ENCODE measurements at places on chromosomes 16 and 17. TPM values are rescaled to one million over a fixed set of nuclear protein-coding genes. Genes with fewer than 3 reads are reported as not detected.

SLC43A2 gene
- total RNA-seq: 10.3 TPM

HSPB9 gene
- total RNA-seq: 0.57 TPM

TEX19 gene
- 1.4 TPM for total RNA-seq

TNFRSF17 gene
- total RNA-seq: 0.18 TPM

MILR1 gene
- total RNA-seq: not detected

NMT1 gene
- 152 TPM for total RNA-seq

SETD1A gene
- total RNA-seq: 29.3 TPM

ABCC6 gene
- 1.8 TPM for total RNA-seq

IL32 gene
- total RNA-seq: 3.5 TPM

TBC1D3 gene
- not detected for total RNA-seq

TPSAB1 gene
- not detected for total RNA-seq

MGAT5B gene
- 11.5 TPM for total RNA-seq

GPATCH8 gene
- 52.4 TPM for total RNA-seq

BCL6B gene
- total RNA-seq: 11.4 TPM

C17orf78 gene
- total RNA-seq: not detected

KCNH4 gene
- total RNA-seq: 0.24 TPM

FBXO39 gene
- not detected for total RNA-seq

SCGB1C2 gene
- total RNA-seq: not detected

OTOP2 gene
- total RNA-seq: not detected

CIAPIN1 gene
- 94.7 TPM for total RNA-seq

NHLRC4 gene
- 0.87 TPM for total RNA-seq

LITAFD gene
- not detected for total RNA-seq

HOXB9 gene
- 0.09 TPM for total RNA-seq

Data from WTC11 (cell line).